ENCODE measurements at places on chromosomes 3 and 15.

GRCh38 chr3:81788610-81789009, 27.2 kb upstream of the GBE1 start:
- DNase-seq, result no peak

DNA sequence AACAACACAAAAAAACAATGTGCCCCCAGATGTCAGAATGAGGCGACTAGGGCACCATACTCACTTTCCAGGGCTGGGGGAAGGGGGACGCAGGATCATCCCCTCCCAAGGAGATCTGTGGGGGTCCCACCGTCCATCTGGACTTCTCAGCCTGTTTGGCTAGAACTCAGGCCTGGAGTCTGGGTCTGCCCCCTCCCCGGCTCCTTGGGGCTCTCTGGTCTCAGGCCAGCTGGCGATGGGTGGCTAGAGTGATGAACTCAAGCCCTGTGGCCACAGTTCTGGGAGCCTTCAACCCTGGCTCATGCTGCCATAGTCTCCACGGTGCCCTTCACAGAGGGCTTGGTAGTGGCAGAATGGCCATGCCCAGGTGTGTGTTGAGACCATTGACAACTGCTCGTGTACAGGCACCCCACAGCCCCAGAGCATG, 13.6 kb downstream of the ZBTB47 start:
- DNase-seq, result no peak

DNA sequence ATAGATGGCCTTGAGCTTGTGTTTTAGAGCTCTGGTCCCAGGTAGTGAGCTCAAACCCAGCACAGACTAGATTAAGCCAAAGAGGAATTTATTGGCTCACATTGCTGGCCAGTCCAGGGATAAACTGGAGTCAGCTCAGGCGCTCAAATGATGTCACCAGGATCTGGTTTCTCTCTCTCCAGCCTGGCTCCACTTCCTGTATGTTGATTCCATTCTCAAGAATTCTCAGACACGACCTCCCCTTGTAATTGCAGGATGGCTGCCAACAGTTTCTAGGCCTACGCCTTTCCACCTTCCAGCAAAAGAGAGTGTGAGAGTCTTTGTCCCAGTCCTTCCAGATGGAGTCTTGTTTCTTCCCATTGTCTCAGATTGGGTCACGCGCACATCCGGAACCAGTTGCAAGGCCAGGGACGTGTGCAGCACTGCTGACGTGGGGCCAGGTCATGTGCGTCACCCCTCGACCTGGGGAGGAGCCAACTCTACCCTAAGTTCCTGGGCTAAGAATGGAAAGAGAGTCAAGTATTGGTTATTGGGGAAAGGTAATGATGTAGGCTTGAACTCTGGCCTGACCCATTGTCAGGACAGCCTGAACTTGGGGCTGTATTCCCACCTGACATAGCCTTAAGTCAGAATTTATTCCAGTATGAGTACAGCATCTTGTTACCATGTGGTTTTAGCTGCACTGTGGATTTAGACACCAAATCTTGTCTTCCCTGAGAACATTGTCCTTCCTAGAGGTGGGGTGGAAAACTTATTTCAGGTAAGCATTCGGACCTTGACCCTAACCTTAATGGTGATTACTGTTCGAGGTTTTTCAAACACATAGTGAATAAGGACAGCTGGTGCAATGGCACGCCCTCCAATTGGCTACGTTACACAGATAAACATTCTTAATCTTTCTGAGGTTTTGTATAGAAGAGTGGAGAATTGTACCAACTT, 31.6 kb downstream of the CACNA1D start:
- DNase-seq, result no peak

DNA sequence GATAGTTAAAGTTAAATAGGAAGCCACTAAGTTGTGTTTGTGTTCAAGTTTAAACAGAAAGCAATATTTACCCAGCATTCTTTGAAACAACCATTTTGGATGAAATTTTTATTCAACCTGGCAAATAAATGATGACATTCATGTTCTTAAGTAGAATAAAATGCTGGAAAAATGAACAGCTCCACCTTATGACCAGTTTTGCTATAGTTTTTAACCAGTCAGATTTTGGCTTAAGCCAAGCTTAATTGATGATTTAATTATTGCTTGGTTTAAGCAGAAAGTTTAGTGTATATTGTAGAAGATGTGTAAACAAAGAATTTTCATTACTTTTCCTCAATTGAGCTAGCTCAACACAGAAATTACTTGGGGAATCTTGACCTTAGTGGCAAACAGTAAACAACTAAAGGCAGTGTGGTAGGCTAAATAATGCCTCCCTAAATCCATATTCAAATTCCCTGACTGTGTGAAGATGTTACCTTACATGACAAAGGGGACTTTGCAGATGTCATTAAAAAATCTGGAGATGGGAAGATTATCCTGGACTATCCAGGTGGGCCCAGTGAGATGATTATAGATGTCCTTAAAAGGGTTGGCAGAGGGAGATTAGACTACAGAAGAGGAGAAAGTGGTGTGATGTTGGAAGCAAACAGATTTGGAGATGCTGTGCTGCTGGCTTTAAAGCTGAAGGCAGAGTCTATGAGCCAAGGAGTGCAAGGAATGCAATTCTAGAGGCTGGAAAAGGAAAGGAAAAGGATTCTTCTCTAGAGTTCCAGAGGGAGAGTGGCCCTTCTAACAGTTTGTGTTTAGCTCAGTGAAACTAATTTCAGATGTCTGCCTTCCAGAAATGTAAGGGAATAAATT, 448.6 kb upstream of the GOLIM4 start:
- no peak for DNase-seq

- DNase-seq, result peak; percentile 39
Measured at GRCh38 chr3:124986192-124987143, 51.9 kb upstream of the MUC13 start.

DNA sequence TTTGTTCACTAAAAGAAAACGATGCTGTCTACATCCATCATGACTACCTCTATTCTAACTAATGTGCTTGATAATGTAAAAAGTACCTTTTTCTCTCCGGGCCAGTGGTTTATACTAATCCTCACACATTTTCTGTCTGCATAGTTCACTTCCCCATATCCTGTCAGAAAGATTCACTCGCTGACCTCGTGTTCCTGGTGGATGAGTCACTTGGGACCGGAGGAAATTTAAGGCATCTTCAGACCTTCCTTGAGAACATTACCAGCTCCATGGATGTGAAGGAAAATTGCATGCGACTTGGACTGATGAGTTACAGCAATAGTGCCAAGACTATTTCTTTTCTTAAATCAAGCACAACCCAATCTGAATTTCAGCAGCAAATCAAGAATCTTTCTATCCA, 33.8 kb downstream of the COL6A5 start:
- DNase-seq, result no peak
